NCI-H526 treated with DMSO at 0.1 percent for 48 hours (cell line): ENCODE measurements at places on chromosomes 16 and 17.
A peak's percentile ranks its signal among the peaks of the same experiment; 100 is the strongest.

GRCh38 chr16:13913374-13914292 lies 6.3 kb upstream of the ERCC4 start:
- DNase-seq, result no peak

DNA sequence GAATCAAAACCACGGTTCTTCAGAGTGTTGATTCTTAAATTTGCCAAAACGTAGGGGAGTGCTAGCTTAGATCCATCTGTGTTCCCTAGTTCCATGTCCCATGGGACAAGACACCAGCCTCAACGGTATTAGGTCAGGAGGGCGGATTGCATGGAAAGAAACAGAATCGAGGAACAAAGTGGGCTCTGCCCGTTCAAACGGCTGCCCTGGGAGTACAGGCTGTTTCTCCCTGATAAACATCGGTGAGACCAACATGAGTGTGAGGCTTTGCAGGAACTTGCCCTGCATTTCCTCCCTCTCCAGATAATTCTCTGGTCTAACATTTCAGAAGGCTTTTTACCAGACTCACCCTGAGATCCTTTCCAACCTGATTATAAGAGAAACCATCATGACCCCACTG lies 82.2 kb downstream of the MRM3 start:
- no peak for DNase-seq

DNA sequence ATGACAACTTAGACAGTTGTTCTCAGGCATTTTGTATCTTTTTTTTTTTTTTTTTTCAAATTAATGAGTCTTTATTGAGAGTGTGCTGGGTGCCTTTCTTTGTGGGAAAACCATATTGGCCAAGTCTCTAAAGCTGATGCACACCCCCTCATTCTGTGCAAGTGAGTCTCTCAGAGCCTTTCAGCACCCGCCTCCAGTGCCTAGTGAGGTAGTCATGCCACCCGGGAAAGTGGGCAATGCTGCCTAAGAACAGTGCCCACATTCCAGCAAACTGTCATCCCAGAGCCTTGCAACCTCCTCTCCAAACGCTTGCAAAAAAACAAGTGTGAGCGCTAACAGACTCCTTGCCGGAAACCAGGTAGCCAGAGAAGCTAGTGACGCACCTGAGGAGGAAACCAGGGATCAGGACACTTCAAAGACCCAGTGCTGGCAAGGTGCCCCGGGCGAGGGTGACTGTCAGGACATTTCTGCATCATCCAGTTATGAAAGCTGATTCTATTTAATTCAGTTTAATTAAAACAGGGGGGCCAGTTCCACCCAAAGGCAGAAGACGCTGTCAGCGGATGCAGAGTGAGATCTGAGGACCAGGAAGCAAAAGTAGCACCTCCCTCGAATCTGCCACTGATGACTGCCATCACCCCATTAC lies 34.9 kb downstream of the SMARCE1 start:
- no peak for DNase-seq

DNA sequence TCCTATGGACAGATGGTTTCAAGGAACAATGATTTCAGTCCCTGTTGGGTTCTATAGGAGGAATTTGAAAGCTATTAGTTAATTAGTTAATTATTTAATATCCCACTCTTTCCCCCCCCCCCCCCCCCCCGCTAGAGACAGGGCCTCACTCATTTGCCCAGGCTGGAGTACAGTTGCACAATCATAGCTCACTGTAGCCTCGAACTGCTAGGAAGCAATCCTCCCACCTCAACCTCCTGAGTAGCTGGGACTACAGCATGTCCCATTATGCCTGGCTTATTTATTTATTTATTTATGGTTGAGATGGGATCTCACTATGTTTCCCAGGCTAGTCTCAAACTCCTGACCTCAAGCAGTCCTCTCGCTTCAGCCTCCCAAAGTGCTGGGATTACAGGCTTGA lies 15.0 kb upstream of the TAT start:
- no peak for DNase-seq

GRCh38 chr17:41610965-41611640 lies 1.5 kb downstream of the KRT16 start:
- DNase-seq, result no peak

DNA sequence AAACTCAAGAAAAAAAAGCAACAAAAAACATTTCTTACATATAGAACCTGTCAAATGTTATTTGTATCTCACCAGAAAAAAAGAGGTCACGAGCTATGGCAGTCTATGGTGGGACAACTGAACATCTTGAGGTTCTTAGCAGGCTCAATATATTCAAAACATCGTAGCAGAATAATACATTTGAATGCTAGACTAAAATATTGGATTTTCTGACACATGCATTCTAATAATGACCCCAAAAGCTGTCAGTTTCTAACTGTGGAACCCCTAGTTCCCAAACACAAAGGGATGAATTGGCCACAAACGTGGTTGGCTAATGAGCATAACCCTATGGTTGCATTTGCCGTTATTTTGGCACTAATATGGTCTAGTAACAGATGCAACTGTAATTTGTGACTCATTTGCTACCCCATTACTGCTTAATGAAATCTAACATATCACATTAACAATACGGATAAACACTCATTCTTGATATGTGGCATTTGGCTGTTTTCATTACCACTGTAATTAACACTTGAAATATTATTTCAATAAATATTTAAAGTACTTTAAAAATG lies 81.2 kb downstream of the TOX3 start:
- DNase-seq, result no peak

DNA sequence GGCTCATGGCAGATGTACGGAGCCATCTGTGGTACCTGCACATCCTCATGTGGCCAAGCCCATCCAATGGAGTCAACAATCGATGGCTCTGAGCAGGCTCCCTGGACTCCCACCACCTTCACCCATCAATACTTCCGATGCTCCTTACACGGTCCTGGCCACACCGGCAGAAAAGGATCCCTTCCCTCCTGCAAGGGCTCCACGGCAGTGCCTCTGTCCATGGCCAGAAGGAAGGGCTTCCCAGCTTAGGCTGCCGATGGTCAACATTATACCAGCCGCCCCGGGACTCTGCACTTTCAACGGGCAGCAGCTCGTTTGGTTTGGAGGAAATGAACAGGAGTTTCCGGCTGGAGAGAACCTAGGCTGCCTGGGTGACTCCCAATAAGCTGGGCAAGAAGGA lies 13.2 kb downstream of the SLX4 start:
- no peak for DNase-seq

GRCh38 chr16:62022688-62023087 lies 13.6 kb downstream of the CDH8 start:
- no peak for DNase-seq

DNA sequence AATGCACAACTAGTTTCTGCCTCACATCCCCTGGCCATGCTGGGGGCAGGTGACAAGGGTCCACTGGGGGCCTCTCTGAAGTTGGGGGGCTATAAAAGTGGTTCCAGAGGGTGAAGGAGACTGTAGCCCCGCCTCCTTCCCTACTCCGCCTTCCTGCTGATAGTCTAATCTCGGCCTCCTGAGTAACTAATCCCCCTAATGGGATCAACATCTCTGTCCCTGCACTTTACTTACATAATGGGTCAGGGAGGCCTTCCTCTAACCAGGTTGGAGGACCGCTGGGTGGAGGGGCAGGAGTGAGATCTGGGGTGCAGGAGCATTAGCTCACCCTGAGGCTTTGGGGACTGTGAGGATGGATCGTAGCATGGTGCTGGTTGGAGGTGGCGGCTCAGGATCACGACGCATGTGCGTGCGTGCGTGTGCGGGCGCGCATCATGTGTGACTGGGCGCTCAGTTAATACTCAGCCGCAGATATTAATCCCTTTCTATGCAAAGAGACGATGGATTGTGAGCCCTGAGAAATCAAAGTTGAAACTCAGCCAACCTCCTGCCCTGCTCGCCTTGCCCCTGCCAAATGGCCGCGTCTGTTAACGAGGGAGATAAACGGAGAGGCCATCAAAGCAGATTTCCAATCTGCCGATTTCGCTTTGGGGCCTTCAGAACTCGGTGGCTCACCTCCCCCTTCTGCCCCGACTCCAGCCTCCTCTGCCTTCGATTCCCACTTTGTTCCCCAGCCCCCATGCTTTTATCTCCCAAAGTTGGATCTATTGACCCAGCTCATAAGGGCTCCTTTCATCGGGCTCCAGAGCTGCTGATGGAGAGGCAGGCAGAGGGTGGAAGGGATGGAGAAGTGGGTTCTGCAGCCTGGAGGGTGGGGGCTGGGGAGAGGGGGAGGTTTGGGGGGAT lies 107.3 kb downstream of the SDK2 start:
- DNase-seq, result no peak

DNA sequence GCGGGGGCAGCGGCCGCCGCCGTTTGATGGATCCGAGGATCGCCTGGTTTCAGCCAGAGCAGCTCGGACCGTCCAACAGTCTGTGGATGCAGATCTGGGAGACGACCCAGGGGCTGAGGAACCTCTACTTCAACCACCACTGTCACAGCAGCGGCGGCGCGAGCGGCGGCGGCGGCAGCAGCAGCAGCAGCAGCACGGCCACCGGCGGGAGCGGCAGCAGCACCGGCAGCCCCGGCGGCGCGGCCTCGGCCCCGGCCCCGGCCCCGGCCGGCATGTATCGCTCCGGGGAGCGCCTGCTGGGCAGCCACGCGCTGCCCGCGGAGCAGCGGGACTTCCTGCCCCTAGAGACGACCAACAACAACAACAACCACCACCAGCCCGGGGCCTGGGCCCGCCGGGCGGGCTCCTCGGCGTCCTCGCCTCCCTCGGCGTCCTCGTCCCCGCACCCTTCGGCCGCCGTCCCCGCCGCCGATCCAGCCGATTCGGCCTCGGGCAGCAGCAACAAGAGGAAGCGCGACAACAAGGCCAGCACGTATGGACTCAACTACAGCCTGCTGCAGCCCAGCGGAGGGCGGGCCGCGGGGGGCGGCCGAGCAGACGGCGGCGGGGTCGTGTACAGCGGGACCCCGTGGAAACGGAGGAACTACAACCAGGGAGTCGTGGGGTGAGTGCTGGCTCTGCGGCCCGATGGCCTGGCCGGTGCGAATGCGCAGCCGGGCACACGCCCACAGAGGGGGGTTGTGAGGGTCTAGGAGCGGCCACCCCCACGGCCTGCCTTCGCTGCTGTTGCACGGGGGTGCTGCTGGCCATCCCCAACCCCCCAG lies 702 bp downstream of the TENT4B start:
- DNase-seq, result no peak

- DNase-seq, result no peak
Observed at GRCh38 chr16:31386157-31386984, 6.8 kb upstream of the ITGAD start.

- no peak for DNase-seq
Observed at GRCh38 chr16:72878301-72879269, 169.3 kb downstream of the ZFHX3 start.

DNA sequence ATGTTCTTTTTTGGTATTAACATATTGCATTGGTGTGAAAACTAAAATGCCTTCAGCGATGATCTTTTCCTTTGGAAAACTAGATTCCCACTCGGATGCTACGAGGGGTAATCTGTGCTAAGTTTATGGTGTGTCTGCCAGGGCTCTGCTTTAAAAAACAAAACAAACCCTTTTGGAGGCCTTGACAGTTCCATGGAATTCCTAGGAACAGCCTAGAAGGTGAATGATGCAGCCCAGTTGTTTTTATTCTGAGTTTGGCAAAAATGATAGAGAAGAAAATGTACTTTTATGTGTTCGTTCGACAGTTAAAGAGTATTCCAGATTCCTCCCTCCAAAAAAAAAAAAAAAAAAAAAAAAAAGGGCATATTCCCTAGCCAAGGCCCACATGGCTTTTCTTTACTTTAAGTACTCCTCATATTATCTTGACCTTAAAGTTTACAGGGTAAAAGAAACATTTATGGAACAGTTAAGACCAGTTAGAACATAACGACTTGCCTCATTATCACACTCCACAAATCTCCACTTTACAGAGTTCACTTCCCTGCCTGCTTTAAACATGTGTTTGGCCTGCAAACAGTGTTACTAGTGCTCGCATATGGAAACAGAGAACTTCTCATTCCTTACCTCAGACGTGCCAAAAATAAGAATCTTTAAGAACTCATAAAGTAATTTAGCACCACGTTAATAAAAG lies 159.1 kb downstream of the WWOX start:
- DNase-seq, result no peak

- no peak for DNase-seq
Observed at GRCh38 chr17:2905696-2906501, 109.7 kb downstream of the RAP1GAP2 start.

GRCh38 chr16:29811896-29812665 lies at the start of gene PRRT2:
TSS of gene PRRT2 (plus strand) at chr16:29812193. CDS start at chr16:29813055, 862 bp downstream.
- peak; percentile 76 for DNase-seq

DNA sequence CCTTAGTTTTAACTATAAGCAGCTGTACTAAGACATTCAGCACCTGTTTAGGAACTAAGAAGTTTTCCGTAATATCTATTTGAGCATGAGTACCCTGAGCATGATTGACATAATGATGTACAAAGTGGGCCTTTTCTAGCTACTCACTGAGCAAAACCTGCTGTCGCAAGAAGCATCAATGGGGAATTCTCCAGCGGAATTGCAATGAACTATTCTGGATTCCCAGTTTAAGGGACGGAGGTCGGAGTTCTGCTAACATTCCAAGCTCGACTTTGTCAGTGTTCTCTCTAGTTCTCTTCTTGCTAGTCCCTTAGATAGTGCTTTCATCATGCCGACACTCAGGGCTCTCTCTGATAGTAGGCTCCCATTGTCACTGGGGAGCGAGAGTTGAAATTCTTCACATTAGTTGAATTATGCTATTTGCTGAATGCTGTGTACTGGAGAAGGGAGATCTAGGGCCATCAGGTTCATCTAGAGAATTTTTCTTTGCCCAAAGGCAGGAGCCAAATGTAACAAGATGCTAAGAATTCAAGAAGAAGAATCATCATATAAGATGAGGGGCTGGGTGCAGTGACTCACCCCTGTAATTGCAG lies 40.2 kb upstream of the MYH2 start:
- no peak for DNase-seq
